ENCODE measurements at places on chromosomes 1 and 21. TPM values are rescaled to one million over a fixed set of nuclear protein-coding genes. Genes with fewer than 3 reads are reported as not detected.

GRCh38 chr1:228927946-228928898 is 192.9 kb downstream of the RHOU start:
- DNase-seq: no peak

DNA sequence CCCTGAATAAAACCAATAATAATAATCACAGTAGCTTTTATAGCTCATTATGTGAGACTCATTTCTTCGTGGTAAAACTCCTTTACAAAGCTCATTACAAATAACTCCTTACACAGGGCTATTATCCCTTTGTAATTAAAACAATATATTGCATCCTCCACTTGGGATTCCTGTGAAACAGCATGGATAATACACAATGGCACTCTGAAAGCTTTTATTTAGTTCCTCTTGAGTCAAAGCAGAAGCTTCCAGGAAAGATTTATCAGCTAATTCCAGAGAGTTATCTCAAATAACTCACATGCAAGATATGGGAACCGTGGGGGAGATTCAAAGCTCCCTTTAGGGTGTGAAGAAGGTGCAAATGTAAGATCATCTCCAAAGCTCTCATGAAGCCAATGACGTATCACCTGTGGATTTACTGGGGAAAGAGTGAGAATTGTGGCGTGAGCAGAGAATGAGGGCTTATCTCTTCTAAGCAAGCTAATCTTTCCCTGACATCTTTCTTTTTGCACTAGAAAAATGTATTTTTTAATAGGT is 60.4 kb upstream of the GJA5 start:
- no peak for DNase-seq

GRCh38 chr21:29550205-29550604 is 251.5 kb downstream of the BACH1 start:
- DNase-seq: no peak

DNA sequence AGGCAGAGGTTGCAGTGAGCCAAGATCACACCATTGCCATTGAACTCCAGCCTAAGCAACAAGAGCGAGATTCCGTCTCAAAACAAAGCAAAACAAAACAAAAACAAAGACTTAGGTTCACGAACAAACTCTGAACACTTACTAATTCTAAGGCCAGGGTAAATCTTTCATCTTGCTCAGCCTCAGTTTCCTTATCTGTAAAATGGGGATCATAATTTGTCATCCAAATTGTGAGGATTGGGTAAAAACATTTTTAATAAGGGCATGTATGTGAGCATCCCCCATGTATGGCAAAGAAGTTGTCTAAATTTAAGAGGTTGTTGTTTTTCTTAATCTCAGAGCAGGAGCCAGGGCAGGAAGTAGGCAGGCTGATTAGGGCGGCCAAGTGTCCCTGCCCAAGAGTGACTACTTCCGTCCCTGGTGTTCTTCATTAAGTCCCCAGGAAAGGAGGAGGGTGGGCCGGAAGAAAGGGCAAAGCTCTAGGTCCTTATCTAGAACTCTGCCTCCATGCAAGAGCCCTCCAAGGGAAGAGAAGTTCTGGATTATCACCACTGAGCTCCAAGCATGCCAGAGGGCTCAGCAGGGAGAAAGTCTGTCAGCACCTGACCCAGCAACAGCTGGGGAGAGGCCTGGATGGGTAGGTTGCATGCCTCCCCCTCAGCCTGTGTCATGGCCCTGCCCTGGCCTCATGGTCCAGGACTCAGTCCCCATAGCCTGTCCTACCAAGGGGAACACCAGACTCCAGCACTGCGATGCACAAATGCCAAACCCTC is 49.9 kb upstream of the CLIC4 start:
- DNase-seq: no peak

DNA sequence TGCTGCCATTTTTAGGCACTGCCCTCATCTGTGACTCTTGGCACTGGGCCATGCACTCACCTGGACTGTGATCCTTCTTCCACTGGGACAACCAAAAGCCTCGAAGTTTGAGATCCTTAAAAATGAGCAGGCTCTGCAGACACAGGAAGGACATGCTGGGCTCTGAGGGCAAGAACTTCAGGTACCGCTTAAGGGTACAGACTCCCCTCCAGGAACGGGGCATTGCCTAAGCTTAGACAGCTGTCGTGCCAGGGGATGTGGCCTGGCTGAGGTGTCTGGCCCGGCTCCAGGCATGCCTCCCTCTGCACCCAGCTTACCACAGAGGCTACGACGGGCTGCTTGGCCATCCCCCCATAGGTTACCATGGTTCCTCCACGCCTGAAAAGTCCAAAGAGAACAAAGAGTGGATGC is 14.2 kb upstream of the SRSF4 start:
- DNase-seq: no peak

MSH4 gene
- total RNA-seq: 0.09 TPM

DNA sequence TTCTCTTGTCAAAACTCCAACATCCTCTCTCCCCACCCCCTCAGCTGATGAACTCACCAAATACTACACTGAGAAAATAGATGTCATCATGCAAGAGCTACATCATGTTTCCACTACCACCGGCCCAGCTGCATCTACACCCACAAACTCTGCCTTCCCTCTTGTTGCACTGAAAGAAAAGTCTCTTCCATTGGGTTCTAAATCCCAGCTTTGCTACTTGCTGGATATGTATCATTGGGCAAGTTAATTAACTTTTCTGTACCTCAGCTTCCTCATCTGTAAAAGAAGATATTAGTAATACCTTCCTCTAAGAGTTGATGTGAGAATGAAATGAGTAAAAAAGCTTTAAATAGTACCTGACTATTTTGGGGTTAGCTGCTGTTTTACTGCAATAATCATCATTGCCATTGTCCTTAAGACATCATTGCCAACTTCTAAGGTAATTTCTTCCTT is 108.6 kb downstream of the OLFML2B start:
- no peak for DNase-seq

DNA sequence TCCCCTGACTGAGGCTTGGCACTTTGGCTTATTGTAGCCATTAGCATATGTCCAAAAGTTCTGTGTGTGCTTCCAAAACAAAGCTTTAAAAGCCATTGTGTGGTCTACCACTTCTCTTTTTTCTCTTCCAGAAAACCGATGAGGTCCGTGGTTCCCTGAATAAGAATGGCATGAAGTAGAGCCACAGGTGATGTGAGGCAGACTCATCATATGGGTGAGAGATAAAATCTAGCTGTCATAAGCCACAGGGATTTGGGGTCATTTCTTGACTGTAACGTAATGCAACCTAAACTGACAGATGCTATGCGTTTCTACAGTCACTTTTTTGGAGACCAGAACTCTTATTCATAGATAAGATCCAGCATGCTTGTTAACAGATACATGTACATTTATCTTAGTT is 7.0 kb upstream of the GREM2 start:
- DNase-seq: no peak

PCSK9 gene
- total RNA-seq: 31.2 TPM

GNPAT gene
- 153 TPM for total RNA-seq

LCA5L gene
- 0.55 TPM for total RNA-seq

TNFRSF14 gene
- 11.9 TPM for total RNA-seq

- DNase-seq: peak; percentile 51
These were observed 95.9 kb downstream of the RASAL2 start for GRCh38 chr1:178189814-178190213.

SELP gene
- not detected for total RNA-seq

DNA sequence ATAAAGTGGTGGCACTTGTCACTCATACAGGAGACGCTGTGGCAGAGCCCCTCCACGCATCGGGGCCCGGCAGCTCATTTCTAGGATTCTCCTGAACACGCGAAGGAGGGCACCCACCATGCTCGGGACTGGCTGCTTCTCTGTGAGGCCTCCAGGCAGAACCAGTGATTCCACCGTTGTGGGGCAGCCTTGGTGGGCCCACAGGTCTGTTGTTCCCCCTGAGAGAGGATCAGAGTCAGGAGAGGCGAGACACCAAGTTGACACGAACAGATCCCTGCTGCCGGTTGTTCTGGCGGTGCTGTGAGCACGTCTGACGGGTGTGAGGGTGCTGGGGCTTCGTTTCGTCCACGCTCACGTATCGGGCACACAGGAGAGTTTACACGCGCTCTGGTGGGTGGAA is 26.6 kb downstream of the PRKCZ start:
- DNase-seq: no peak

GRCh38 chr21:35940074-35940927 is 120.0 kb downstream of the SETD4 start:
- DNase-seq: peak; percentile 45

PDZK1 gene
- total RNA-seq: 46.4 TPM

DNA sequence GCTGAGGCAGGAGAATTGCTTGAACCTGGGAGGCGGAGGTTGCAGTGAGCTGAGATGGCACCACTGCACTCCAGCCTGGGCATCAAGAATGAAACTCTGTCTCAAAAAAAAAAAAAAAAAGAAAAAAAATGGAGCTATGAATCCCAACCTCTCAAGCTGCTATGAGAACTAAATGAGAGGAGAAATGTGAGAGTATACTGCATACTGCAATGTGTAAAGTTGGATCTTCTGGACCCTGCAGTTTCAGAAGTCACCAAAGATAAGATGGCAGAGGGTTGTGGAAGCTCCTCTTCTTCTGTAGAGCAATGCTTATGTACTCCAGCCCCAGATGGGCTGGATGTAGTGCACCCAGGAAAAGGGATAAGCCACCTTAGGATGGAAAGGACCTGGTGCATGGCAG is 55.6 kb downstream of the PLXNA2 start:
- DNase-seq: no peak

- DNase-seq: peak; percentile 6
These were observed 219.2 kb downstream of the RERE start for GRCh38 chr1:8598060-8598724.

- no peak for DNase-seq
These were observed 29.5 kb upstream of the LAMC1 start for GRCh38 chr1:182993746-182994145.

- no peak for DNase-seq
These were observed 86.4 kb upstream of the COL6A1 start for GRCh38 chr21:45894906-45895777.

DNA sequence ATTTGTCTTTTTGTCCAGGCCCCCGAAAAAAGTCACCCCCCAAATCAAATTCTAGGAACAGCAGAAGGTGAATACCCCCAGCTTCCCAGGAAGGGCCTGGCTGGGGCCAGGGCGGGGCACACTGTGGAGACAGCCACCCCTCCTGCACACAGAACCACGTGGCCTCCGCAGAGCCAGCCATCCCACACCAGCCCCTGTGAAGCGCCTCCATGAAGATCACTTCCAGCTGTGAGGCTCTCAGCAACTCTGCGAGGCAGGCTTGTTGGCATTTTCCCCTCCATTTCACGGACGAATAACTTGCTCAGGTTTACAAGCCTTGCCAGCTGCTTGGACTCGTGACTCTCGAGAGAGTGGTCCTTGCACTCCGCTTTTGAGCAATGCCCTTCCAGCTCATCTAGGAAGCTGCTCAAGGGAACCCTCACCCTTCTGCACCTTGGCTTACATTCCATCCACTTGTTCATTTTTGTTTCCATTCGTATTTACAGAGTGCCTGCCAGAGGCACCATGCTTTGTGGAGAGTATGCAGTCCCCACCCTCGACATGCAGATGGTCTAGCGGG is 48.2 kb downstream of the SYT6 start:
- DNase-seq: no peak

YRDC gene
- total RNA-seq: 29.2 TPM

DNA sequence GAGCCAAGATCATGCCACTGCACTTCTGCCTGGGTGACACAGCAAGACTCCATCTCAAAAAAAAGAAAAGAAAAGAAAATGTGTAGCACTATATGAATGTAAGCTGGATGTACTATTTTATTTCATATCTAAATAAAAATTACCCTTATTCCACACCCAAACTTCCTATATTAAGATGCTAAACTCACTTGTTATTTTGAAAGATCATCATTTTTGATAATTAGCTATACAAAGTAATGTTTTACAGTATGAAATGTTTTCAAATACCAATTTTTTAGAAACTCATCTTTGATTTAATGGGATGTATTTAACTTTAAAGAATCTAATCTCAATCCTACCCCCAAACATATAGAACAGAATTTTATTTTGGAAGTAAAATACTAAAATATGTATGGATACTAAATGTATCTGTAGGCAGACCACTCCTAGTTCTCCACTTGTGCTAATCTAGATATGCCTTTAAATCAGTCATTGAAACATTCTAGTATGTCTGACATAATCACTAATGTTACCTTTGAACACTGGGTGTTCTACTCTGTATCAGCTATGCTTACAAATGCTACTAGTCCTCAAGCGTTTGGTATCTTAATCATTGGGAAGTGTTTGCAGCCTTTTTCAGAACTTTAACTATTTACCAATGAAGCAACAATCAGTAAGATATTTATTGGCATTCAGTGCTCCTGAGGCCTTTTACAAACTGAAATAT is 12.9 kb downstream of the MIER1 start:
- no peak for DNase-seq

KMO gene
- total RNA-seq: not detected

DNA sequence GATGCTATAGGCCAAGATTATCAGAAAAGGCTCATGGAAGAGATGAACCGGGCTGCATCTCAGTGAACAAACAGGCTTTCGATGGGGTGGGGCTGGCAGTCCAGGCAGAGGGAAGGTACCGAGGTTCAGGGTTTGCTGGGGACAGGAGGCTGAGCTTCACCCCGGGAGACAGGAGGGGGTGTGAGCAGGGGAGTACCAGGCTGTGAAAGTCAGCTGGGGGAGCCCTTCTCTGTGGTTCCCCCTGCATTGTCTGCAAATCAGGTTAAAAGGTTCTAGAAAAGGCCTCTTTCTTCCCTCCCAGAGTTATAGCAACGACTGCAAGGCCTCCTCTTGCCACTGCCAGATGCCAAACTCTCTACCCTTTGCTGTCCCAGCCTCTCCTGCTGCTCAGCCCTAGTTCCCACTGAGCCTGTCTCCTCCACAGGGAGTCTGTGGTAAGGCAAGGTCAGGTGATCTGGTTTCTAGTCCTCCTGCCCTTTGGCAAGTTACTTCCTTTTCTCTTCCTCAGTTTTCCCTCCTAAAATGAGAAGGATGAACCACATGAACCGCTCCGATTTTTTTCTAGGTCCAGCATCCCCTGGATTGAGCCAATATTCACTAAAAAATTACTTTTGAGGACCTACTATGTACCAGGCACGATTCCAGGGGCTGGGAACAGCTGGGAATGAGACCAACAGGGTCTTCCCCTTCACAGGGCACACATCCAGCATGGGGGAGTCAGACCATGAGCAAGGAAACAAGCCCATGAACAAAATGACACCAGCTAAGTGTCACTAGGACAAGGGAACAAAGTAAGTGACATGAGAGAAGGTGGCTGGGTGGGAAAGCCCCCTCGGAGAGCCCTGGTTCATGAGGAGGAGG is 7.2 kb downstream of the LAD1 start:
- no peak for DNase-seq

DNA sequence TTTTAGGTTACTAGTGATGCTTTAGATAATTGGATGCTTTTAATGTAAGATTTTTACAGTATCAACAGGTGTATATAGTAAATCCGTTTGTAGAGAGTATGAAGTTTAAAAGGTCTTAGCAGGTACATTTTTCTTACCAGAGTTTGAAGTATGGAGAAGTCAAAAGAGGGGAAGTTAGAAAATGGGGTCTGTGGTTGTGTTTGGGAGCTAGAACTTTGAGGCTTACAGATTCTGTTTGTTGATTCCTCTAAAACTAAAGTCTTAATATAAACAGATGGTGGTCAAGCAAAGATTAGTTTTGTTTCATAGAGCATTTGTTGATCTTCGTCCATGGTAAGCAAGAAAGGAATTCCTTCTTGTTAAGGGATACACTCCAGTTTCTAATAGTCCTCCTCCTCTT is 35.8 kb downstream of the CDC42 start:
- DNase-seq: no peak

GRCh38 chr21:43608225-43608624 is 51.1 kb downstream of the HSF2BP start:
- DNase-seq: no peak

- DNase-seq: no peak
These were observed 19.4 kb upstream of the LRRC53 start for GRCh38 chr1:74531796-74532195.

FHAD1 gene
- total RNA-seq: not detected

Data from HepG2 (cell line).